ENCODE measurements at places on chromosomes 1 and 21. TPM values are rescaled to one million over a fixed set of nuclear protein-coding genes. Genes with fewer than 3 reads are reported as not detected.

GRCh38 chr1:111559736-111560279 lies 56.4 kb upstream of the ADORA3 start:
- no peak for DNase-seq

- no peak for DNase-seq
These were observed 193.2 kb downstream of the C1orf94 start for GRCh38 chr1:34369701-34370455.

GRCh38 chr1:117059334-117059677 lies 820 bp upstream of the TTF2 start:
- DNase-seq, result peak; percentile 57

GRCh38 chr1:170369000-170369399 lies 163.0 kb upstream of the GORAB start:
- no peak for DNase-seq

GRCh38 chr1:147168626-147169058 lies 3.6 kb downstream of the PRKAB2 start:
- DNase-seq, result peak; percentile 11

DNA sequence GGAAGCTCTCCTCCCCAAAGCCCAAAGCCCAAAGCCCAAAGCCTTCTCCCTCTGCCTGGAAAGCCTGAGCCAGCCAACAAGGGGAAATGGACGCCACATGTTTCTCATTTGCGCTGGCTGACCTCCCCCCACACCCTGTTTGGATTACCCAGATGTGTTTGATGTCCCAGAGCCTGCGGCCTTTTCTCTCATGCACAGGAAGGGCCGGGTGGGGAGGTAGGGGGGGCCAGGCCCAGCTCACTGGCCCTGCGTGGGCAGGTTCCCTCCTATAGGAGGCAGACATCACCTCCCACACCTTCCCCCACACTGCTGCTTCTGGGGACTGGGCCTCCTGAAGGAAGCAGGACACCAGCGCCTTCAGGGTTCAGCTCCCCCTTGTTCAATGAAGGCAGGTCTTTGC lies 116.3 kb downstream of the NAV1 start:
- DNase-seq, result no peak

DNA sequence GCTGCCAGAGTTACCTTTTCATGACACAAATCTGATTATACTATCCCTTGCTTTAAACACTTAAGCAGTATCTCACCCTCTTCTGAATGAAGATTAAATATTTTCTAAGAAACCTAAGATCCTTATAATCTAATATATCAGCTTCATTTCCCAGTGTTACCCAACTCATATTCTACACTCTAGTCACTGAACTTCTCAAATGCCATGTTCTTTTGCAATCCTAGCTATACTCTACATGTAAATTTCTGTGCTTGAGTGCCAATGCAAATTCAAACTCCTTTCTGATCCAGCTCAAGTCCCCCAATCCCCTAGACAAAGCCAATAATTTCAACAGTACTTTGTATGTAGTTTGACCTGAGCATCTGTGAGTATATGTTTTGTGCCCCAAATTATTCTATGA lies 293.9 kb downstream of the SDCCAG8 start:
- DNase-seq, result no peak

DNA sequence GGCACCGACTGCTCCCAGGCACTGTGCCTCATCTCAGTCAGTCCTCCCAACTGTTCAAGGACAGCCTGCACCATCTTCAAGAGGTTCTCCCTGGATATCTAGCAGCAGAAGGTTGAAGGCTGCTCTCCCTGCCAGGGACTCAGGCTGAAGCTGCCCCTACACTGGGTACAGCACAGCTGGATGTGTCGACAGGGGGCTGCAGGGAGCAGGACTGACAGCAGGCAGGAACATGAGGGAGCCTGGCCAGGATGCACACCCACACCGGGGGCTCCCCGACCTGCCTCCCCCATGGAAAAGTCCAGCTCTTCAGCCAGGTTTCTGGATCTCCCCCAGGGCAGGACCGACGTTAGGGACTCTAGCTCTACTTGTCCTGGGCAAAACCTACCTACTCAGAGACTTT lies 20.5 kb downstream of the SETD4 start:
- DNase-seq, result no peak

DNA sequence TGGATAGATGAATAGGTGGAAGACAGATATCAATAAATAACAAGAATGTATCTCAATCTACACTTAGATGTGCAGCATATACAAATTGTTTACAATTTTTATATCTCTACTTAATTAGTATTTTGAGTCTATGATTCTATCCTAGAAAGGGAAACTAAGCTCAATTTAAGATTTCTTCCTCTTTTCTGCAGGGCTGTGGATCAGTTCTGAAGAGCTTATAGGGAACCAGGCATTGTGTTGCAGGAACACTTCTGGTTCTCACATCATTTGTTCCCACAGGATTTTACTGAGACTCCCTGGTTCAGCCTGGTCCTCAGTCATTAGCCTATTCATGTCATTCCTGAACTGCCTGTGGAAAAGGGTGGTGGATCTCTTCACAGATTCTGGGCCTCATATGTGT lies 105.8 kb downstream of the TNFSF18 start:
- DNase-seq, result no peak

GRCh38 chr1:48746906-48747305 lies 29.8 kb downstream of the BEND5 start:
- no peak for DNase-seq

DNA sequence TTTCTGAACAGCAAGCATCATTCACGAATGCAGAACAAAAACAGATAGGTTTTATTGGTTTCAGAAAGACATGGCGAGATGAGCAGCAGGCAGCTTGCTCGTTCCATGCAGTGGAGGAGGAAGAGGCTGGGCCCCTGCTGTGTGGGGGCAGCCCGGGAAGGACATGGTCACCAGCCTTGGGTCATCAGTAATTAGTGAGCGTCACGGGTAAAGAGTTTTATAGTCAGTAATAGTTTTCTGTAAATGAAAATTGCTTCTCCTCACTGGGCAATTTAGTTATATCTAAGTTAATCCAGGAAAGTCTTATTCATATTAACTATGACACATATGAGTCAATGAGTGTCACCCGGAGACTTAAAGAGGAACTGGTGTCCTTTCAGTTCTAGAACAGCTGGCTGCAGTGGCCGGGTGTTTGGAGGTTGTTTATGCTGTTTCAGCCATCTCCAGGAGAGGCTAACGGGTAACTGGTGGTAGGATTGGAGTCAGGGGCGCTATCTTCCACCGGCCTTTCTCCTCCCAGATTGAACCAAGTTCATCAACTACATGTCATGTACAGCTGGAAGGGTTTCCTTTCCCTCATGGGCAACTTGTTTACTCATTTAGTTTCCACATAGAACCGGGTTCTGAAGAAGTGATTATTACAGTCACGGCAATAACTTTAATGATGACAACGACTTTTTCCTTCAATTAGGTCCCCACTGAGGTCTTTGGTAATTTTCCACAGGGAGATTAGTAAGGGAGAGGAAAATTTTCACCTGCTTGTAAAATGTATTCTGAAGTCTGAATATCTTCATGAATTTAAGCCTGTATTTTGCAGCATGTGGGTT lies 34.6 kb upstream of the SLC45A1 start:
- no peak for DNase-seq

- no peak for DNase-seq
These were observed 146.8 kb downstream of the BEND5 start for GRCh38 chr1:48629867-48630266.

- DNase-seq, result no peak
These were observed 51.7 kb upstream of the MRPS6 start for GRCh38 chr21:34021726-34022125.

- peak; percentile 50 for DNase-seq
These were observed 112.9 kb downstream of the CDC7 start for GRCh38 chr1:91613595-91613994.

DNA sequence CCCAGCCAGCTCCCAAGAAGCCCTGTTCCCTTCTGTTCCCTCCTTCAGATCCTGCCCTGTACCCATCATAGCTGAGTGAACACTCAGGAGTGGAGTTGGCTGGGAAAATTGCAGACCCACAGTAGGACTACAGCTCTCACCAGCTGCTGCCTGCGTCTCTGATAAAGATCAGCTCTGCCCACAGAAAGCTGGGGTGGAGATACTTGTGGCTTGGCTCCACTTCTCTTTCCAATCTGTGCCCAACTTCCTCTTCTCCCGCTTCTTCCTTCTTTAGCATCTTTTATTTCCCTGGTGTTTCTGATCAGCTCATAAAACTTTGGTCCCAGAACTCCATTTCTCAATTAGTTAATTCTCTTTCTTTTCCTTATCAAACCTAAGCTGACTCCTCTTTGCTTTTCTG lies 5.5 kb upstream of the CD1A start:
- DNase-seq, result no peak

ALX3 gene
- total RNA-seq, result not detected

BARHL2 gene
- total RNA-seq, result not detected

OR2T35 gene
- total RNA-seq, result not detected

CELA3A gene
- not detected for total RNA-seq

TRIM17 gene
- total RNA-seq, result 2.3 TPM

LRRC52 gene
- total RNA-seq, result not detected

Data from Calu3 (cell line).